NCI-H345 (cell line): ENCODE measurements at places on chromosomes 12 and 14.

DNA sequence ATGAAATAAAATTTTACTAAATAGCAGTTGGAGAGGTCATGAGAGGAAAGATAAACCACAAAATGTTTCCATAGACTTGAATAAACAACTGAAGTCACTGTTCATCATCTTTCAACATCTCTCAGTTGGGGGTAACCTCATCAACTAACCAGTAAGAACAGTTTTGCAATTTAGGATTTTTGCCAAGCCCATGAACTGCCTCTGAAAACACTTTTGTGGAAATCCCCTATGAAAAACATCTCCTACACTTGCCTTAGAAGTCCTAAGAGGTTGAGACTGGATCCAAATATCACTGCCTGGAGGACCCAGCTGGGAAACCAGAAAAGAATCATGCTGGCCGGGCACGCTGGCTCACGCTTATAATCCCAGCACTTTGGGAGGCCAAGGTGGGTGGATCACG lies 273.1 kb downstream of the C12orf50 start:
- no peak for DNase-seq

DNA sequence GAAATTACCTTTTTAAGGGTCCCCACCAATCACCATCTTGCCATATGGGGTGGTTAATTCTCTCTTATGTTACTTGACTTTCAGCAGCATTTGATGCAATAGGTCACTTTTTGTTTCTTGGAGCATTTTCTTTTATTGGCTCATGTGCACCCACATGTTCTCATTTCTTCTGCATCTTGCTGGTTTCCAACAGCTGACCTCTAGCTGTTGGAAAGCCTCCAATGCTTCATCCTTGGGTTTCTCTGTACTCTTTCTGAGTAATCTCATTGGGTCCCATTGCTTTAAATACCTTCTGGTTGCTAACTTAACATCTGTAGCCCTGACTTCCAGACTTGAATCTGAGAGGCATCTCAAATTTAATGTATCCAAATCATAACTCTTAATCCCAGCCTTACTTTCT lies 116.8 kb downstream of the CRADD start:
- DNase-seq, result no peak

DNA sequence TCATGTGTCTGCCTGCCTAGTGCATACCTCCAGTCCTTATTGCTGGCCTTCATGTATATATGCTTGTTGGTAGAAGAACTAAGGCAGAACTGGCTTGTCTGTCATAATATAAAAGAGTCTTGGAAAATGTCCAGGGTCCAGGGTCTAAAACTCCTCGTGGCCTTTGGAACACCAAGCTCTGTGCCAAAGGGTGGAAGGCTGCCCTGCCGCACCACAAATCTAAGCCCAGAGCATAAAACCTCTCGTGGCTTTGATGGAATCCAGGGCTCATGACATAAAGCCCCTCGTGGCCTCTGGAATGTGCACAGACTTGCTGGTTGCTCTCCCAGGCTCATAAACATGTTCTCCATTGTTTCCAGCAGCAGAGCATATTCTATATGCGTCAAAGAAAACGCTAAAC lies 107.9 kb downstream of the BBS10 start:
- DNase-seq, result no peak

- DNase-seq, result no peak
Measured at GRCh38 chr14:22390195-22390594, 198.8 kb downstream of the DAD1 start.

GRCh38 chr14:80388980-80389711 lies 177.8 kb upstream of the DIO2 start:
- no peak for DNase-seq

DNA sequence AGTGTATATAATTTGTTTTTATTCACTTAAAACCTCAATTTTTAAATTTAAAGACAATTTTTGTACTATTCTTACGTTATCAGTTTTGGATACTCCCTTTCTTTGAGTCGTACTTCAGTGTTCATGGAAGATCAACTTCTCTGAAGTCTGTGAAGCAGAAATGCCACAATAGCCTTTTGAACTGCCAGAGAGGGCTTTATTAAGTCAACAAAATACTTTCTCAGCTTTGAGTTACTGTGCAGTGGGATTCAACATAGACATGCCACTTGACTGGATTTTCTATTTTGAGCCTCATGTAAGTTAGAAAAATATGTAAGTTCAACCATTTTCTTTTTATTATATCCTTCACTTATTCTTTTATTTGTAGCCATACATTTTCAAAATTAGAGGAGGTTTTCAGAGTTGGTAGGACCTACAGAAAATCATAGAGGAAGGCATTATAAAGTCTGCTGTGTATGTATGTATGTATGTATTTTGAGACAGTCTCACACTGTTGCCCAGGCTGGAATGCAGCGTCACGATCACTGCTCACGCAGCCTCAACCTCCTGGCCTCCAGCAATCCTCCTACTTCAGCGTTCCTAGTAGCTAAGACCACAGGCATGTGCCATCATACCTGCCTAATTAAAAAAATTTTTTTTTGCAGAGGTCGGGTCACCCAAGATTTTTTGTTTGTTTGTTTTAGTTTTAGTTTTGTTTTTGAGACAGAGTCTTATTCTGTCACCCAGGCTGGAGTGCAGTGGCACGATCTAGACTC lies 31.3 kb upstream of the BCAT1 start:
- DNase-seq, result no peak

- no peak for DNase-seq
Measured at GRCh38 chr12:55692631-55693322, 14.9 kb downstream of the ITGA7 start.

- no peak for DNase-seq
Measured at GRCh38 chr12:43676183-43676813, 82.3 kb downstream of the PUS7L start.

GRCh38 chr14:67987606-67988005 lies 168.0 kb downstream of the RAD51B start:
- DNase-seq, result no peak

DNA sequence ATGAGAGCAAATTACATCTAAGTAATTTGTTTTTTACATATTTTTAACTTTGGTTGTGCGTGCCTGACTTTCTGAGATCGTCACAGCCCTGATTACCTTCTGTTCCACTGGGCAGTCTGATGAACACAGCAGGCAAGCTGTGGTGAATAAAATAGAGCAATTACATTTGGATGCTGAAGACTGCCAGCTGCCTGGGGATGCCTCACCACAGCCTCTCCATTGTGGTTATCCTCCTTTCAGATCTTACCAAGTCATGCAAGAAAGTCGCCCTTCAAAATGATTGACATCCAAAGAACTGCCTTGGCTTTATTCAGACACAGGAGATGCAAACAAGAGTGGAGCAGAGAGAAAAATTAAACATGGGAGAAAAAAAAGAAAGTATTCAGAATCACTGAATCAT lies 456.6 kb upstream of the TMPO start:
- no peak for DNase-seq

DNA sequence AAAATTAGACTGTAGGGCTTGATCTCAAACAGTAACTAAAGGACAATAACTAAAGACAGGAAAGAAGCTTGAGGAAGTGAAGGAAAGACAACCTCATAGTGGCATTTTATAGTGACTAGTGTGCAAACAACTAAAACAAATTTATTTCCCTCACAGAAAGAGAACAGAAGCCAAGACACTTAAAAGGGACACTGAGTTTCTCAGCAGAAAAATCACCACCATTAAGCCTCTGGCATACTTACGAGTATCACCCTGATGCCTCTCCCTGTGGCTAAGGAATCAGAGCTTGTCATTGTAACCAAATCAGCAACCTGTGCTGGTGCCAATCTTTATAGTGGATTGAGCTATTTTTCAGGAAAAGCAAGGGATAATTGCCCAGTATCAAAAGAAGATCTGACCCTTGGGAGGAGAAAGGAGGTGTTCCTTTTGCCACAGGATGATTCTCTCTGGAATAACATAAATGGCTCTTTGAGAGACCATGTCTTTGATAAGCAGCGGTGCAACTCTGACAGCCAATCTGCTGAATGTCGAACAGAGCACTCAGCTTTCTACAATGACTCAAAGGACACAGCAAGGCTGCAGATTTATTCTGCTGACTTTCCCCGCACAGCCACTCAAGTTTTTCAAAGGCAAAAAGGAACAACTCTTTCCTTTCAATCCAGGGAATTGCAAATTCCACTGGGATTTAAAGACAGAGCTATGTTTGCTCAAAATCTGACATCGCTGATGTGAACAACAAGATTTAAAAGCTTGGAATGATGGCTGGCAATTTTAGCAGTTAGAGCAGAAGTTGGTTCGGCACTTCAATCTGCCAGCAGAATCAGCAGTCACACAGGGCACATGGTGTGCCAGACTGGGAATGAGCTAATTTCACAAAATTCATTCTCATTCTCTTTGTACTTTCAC lies 34.6 kb downstream of the ATF7 start:
- DNase-seq, result no peak

DNA sequence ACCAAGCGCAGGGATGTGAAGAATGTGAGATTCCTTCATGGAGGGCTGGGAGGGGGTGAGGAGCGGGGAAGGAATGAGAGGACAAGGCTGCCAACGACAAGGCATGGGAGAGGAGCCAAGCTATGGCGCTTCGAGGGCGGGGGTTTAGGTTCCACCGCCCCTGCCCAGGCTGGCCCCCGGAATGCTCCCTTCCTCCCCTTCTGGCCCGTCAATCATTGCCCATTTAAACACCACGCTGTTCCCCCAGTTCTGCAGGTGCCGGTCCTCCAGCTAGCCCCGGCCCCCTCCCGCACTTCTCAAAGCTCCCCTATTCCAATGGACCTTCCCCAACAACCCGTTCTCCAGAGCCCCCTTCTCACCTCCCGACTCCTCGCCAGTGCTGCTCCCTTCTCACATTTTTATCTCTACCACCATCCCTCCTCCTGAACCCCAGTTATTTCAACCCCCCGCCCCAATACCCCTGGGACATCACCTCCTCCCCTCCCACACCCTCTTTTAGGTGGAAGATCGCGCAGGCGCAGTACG lies 428 bp downstream of the RNF41 start:
- DNase-seq, result no peak

- no peak for DNase-seq
Measured at GRCh38 chr12:51103977-51104376, 20.6 kb upstream of the CSRNP2 start.

- DNase-seq, result no peak
Measured at GRCh38 chr12:117686911-117687377, 281.8 kb downstream of the KSR2 start.

DNA sequence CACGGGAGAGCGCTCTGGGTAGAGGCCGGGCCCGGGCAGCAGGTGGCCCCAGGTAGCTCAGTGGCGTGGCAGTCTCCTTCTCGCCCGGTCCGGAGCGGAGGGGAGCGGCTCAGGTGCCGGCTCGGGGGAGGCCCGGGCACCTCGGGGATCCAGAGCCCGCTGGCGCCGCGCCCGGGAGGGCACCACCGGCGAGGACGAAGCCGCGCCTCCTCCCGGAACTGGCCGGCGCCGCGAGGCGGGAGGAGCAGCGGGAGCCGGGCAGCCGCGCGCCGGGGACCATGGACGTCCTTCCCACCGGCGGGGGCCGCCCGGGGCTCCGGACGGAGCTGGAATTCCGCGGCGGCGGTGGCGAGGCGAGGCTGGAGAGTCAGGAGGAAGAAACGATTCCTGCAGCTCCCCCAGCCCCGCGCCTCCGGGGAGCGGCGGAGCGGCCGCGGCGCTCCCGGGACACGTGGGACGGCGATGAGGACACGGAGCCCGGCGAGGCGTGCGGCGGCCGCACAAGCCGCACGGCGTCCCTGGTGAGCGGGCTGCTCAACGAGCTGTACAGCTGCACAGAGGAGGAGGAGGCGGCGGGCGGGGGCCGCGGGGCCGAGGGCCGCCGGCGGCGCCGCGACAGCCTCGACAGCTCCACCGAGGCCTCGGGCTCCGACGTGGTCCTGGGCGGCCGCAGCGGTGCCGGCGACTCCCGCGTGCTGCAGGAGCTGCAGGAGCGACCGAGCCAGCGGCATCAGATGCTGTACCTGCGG lies 21.5 kb upstream of the GNS start:
- DNase-seq, result peak; percentile 75

DNA sequence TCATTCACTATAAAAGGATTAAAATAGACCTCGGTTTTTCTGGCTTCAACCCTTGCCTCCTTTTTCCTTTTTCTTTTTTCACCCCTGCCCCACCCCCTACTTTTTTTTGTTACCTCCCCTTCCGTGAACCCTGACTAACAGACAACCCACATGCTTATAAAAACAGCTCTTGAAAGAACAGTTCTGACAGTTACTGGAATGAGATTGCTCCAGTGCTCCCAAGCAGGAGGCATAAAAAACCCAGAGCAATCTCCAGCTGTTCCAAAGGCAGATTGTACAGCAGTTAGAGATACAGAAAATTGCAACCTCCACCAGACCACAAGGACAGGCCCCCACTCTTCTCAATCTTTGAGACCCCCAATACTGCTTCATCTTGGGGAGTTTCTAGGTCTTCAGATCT lies 29.9 kb upstream of the TMEM260 start:
- DNase-seq, result no peak

GRCh38 chr14:100096656-100097055 lies 31.4 kb downstream of the EVL start:
- DNase-seq, result no peak

DNA sequence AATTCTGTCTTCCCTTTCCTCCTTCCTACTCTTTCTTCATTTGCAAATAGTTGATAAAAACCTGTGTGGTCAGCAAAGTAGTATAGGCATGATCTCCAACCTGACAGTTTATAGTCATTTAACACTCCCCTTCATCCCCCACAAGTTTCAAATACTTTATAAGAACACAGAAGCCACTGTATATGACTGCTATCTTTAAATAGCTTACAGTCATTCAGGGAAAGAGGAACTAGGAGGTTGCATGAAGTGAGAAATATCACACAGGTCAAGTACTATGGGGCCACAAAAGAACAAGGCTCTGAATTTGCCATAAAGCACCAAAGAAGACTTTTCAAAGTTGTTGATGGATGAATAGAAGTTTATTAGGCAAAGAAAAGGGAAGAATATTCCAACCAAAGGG lies 431.3 kb downstream of the NPAS3 start:
- DNase-seq, result no peak

DNA sequence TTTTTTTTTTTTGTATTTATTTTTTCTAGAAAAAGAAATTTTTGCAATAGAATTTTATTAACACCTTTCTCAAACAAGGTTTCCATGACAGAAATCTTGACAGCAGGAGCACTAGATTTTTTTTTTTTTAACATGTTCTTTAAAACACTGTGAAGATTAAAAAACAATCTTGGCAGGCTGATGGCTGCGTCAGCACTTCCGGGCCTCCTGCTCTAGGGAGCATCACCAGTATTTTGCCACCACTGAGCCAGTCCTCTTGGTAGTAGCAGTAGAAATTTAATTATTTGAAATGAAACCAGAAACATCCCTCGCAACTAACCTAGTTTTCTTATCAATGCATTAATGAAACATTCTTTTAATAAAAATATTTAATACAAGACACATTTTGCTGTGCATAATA lies 99.6 kb downstream of the APAF1 start:
- no peak for DNase-seq

GRCh38 chr12:106195621-106196027 lies 52.2 kb downstream of the CKAP4 start:
- DNase-seq, result no peak
